ENCODE measurements at places on chromosomes 2 and 18.
A peak's percentile ranks its signal among the peaks of the same experiment; 100 is the strongest.

- DNase-seq = no peak
Measured at GRCh38 chr18:40109252-40110049, 1845.6 kb upstream of the PIK3C3 start.

DNA sequence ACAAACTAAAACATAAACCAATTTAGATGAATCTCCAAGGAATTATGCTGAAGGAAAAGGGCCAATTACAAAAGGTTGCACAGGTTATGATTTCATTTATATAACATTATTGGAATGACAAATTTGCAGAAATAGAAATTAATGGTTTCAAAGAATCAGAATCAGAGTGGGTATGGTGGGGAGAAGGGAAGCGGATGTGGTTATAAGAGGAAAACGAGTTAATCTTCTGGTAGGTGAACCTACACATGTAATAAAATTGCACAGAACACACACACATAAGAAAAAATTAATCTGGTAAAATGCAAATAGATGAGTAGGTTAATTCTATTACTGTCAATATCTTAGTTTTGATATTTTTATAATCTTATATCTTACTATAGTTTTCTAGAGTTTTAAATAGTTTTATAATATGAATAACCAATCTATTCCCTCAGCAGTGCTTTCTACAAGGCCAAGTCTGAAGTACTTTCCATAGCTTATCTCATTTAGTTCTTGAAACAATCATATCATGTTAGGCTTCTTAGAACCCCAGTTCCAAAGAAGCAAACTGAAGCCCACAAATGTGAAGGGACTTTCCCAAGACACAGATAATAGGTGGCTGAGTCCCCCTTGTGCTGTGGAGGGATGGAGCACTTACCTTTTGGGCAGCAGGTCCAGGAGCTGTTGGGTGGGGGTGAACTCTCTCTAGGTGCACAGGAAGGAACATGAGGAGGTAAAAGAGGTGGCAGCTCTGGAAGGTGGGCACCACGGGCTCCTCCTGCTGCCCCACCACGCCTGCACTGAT lies 31.5 kb downstream of the ZNF519 start:
- no peak for DNase-seq

DNA sequence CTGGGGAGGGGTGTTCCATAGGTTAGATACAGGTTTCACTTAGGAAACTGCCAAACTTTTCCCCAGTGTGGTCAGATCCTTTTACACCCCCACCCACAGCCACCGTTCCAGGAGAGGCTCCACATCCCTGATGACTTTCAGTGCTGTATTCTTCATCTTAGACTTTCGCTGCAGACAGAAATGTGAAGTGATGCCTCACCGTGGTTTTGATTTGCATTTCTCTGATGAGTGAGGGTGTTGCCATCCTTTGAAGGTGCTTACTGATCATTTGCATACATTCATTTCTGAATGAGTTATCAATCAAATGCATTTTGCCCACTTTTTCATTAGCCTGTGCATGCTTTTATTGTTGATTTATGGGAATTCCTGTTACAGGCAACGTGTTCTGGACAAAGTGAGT lies 14.9 kb downstream of the COPS9 start:
- DNase-seq = peak; percentile 23

GRCh38 chr2:183458460-183458859 lies 334.2 kb downstream of the NUP35 start:
- DNase-seq = no peak

GRCh38 chr18:10291568-10291981 lies 162.9 kb upstream of the APCDD1 start:
- no peak for DNase-seq

- DNase-seq = no peak
Measured at GRCh38 chr18:76615065-76615733, 120.2 kb upstream of the ZNF516 start.

GRCh38 chr2:104846786-104847585 lies 6.9 kb upstream of the POU3F3 start:
- no peak for DNase-seq

- DNase-seq = no peak
Measured at GRCh38 chr2:85774126-85774978, 20.6 kb downstream of the ATOH8 start.

DNA sequence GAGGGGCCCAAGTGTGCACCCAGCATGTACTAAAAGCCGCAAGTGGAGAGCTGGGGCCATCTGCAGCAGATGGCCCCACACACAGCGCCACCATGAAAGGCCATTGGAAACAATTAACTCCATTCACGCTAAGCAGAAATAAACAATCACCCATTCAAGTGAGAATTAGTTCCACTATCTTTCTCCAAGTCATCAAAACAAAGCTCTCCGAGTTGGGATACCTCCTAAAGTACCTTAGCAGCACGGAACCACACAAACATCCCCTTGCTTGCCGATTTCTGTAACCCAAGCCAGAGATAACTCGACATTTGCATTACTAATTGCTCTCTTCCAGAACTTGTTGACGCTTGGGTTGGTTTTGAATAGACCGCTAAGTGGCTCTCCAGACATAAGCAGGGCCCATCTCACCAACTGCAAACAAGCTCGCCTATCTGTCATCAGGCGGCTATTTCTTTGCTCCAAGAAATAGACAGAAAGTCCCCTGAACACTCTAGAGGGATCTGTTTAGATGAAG lies 840.6 kb upstream of the SALL3 start:
- DNase-seq = no peak

GRCh38 chr2:203740871-203741281 lies 34.4 kb downstream of the CD28 start:
- DNase-seq = peak; percentile 54

DNA sequence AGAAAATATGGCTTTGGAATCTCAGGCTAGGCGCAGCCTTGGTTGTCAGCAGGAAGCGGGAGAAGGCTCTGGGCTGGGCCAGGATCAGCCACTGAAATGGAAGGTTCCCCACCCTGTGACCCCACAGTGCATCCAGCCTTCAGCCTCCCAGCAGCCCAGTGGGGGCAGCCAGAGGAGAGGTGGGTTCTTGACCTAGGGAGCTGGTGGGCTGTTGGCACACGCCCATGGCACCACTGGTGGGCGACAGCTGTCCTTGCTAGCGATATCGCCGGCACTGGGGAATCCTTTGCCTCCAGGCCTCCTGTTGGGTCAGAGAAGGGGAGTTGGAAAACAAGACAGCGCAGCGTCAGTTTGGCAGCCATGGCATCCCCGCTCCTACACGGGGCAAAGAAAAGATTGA lies 92.4 kb downstream of the KLHL29 start:
- no peak for DNase-seq

DNA sequence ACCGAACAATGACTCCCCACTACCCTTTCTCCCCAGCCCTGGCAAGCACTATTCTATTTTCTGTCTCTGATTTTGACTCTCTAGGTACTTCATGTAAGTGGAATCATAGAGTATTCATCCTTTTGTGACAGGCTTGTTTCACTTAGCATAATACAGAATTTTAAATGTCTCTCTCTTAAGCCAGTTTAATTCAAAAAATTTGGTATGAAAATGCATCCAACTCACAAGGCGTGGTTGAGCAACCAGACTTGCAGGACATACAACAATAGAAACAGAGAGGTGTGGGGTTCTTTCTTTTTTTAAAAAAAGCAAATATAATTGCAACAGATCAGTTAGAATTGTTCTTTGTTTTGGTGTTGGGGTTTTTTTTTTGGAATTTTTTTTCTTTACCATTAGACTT lies 47.6 kb upstream of the TMEM87B start:
- DNase-seq = no peak

- DNase-seq = no peak
Measured at GRCh38 chr18:8890957-8891464, 185.7 kb downstream of the MTCL1 start.

Data from stimulated activated CD4-positive, alpha-beta T cell treated with anti-CD3 and anti-CD28 coated beads, Interleukin-1b, Interleukin-23, amount 100 ng/mL, for 48 hours (primary cell).